Stimulated activated CD4-positive, alpha-beta T cell treated with anti-CD3 and anti-CD28 coated beads, Interleukin-1b, Interleukin-23, amount 100 ng/mL, for 1 hour (primary cell): ENCODE measurements at places on chromosomes 13 and 19.

DNA sequence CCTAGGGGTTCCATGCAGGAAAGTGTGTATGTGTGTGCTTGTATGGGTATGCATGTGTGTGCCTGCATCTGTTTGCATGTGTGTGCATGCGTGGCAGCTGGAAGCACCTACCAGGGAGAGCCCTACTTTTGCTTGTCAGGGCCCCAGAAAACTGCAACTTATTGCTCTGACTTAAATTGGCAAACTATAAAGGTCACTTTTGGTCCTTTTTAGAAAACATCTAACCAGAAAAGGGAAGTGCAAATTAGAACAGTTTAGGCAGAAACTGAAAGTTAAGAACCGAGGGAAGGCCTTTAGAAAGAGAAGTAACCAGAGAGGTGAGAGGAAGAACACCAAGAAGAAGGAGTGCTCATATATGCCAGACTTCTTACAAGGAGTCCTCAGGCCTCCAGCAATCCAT is 32.5 kb downstream of the DLEU7 start:
- DNase-seq, result no peak

DNA sequence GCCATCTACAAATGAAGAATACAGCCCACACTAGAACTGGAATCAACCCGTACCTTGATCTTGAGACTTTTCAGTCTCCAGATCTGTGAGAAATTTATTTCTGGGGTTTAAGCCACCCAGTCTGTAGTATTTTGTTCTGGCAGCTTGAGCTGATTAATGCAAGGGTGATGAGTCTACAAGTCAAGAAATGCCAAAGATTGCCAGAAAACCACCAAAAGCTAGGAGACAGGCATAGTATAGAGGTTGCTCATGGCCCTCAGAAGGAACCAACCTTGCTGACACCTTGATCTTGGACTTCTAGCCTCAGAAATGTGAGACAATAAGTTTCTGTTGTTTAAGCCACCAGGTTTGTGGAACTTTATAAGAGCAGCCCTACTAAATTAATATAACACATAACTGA is 428.2 kb upstream of the KLF12 start:
- DNase-seq, result no peak

DNA sequence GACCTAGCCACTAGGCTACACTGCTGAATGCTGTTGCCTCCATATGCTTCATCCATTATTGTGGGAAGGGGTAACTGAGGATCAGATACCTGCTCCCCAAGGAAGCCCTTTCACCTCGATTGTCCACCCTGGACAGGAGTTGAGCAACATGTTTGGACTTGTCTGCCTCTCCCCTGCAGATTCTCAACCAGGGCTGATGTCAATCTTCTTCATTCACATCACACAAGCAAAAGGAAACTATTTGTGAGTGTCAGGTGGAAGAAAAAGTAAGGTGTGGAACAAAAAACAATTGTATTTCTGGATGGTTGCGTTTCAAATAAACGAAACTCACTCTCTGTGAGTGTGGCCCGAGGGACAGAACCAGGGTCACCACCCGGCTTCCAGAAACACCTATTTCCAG is 29.5 kb upstream of the MUC16 start:
- DNase-seq, result no peak

DNA sequence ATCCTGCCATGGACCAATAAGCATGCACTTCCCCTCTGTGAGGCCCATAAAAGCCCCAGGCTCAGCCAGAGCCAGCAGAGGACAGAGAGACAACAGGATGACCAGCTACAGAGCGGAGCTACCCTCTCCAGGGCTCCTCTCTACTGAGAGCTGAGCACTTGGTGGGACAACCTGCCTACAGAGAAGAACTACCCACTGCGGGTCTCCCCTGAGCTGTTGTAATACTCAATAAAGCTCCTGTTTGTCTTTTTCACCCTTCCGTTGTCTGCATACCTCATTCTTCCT is 7.5 kb upstream of the BAX start:
- no peak for DNase-seq

DNA sequence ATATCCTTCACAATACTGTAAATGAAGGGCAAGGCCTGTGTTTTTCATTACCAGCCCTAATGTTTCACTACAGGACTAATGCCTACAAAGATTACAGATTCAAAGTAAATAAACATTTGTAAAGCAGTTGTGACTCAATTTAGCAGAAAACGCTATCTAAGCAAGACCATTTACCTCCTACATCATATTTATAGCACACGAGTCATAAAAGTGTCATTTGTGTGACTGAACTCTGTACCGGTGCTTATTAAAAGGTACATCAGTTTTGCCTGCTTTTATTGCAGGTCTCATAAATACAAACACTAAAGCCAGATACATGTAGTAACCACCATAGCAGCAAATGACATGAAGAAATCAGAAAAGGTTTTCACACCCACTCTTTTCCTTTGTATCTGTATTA is 61.5 kb upstream of the SLC15A1 start:
- no peak for DNase-seq

DNA sequence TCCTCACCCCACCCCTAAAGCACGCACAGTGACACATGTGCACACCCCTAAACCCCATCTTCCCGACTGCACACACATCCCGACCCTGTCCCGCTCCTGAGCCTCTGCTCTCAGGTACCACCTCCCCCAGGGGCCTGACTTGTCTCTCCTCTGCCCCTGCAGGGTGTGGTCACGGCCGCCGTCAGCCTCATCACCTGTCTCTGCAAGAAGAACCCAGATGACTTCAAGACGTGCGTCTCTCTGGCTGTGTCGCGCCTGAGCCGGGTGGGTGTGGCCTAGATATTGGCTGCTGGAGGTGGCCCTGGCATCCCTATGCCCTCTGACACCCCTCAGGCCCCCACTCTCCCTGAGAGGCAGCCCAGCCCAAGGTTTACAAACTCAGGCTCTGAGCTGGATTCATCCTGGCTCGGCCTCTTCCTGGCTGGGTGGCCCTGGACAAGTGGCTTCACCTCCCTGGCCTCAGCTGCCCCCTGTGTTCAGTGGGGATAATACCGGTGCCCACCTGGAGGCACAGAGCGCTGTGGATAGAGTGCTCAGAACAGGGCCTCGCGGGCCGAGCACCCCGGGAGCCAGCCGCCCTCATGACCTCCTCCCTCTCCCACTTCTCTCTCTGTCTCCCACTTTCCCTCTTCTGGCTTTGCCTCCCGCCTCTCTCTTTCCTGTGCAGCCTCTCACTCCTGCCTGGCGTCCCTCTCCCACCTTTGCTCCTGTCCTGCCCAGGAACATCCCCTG is 20.1 kb downstream of the FUZ start:
- no peak for DNase-seq

GRCh38 chr19:1853295-1854038 is 5.2 kb upstream of the REXO1 start:
- no peak for DNase-seq

- DNase-seq, result no peak
Measured at GRCh38 chr19:53885036-53885435, 3.0 kb downstream of the PRKCG start.

GRCh38 chr19:35223084-35223790 is 5.3 kb downstream of the FAM187B start:
- DNase-seq, result no peak

GRCh38 chr13:40580566-40581276 is 85.7 kb downstream of the FOXO1 start:
- no peak for DNase-seq

GRCh38 chr19:30314056-30314804 is 58.0 kb upstream of the ZNF536 start:
- DNase-seq, result no peak

- no peak for DNase-seq
Measured at GRCh38 chr13:26518451-26518959, 39.0 kb upstream of the WASF3 start.

DNA sequence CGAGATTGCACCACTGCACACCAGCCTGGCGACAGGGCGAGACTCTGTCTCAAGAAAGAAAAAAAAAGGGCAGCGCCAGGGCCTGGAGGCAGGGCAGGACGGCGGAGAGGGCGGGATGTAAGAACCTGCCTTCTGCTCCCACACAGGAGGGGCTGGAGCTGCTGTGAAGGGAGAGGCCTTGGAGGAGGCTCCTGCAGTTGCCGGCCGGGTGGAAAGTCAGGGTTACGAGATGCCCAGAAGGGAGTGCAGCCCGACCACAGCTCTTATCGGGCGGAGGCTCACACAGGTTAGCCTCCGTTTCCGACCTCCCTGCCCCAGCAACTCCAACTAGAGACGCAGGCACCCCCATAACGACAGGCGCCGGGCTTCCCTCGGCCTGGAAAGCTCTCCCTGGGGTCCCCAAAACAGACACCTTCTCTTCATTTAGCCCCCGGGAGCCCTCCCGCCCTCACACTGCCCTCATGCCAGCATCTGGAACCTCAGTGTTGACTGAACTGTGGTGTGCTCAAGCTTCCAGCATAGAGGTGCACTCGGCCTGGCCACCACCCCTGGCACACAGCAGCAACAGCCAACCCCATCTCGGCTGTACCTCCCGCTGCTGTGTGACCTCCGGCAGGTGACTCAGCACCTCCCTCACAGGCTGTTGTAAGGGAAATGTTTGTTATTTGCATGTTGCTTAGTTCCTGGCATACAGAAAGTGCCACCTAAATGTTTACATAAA is 1.4 kb downstream of the PLPP2 start:
- DNase-seq, result no peak

- no peak for DNase-seq
Measured at GRCh38 chr13:24652359-24652758, 27.8 kb upstream of the ATP12A start.

DNA sequence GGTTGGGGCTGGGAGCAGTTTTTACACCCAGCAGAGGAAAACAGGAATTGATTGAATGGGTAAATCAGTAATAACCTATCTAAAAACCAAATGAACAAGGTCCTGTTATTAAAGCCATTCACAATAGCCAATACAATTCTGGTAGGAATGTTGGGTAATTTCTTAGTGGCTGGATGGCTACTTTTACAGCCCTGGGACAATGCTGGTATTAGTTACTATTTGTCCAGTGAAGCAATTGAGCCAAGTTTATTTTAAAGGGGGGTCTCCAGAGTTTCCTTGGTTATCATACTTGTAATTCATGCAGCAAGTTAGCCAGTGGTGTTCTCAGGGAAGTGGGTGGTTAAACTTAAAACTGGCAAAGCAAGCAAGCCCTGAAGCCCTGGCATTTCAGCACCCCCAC is 92.3 kb upstream of the STARD13 start:
- DNase-seq, result no peak
